ENCODE measurements at places on chromosomes 1 and 21.
A peak's percentile ranks its signal among the peaks of the same experiment; 100 is the strongest.

GRCh38 chr1:218571491-218571890 lies 226.4 kb downstream of the TGFB2 start:
- no peak for DNase-seq

GRCh38 chr1:17195731-17196130 lies 9.2 kb upstream of the PADI1 start:
- DNase-seq, result no peak

- DNase-seq, result no peak
These were observed 81.4 kb upstream of the CNIH3 start for GRCh38 chr1:224534731-224535130.

DNA sequence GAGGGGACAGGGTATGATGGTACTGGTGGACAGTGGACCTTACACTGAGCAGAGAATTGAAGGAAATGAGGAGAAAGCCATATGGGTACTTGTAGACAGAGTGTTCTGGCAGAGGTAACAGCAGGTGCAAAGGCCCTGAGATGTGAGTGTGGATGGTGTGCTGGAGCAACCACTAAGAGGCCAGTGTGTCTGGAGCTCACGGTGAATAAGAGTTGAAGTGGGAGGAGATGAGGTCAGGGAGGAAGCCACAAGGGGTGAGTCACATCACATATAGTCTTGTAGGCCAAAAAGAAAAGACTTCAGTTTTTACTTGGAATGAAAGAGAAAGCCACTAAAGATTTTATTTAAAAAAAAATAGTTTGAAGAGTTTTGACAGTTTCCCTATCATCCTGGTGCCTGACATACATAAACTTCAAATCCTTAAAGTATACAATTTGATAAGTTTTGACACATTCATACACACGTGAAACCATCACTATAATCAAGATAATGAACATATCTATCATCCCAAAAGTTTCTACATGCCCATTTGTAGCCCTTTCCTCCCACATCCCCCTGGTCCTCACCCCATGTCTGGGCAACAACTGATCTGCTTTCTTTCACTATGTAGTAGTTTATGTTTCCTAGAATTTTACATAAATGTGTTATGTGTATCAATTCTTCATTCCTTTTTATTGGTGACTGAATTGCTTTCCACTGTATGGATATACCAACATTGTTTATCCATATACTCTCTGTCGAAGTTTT lies 148.4 kb downstream of the GPATCH2 start:
- no peak for DNase-seq

DNA sequence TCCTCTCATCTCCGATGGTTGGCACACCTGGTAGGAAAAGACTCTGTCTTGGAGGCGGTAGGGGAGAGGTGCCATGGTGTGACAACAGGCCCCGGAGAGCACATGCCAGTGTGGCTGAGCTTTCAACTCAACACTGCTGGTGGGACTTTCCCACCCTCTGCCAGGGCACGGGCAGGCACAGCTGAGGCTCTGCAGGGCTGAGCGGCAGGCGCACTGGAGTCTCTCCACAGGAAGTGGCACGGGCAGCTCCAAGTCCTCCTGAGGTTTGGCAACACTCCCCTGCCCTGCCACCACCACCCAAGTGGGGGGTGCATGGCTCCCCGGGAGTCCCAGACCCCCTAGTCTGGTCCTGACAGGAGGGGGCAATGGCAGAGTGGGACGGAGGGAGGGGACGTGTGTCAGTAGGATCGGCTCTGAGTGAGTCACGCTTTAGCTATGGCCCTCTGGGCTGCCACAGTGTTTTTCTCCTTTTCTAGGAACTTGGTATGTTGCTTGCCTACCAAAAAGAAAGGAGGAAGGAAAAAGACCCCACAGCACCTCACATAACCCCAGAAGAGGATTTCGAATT lies 27.3 kb upstream of the EVA1B start:
- no peak for DNase-seq

GRCh38 chr1:70134148-70134547 lies 71.2 kb downstream of the LRRC40 start:
- no peak for DNase-seq

DNA sequence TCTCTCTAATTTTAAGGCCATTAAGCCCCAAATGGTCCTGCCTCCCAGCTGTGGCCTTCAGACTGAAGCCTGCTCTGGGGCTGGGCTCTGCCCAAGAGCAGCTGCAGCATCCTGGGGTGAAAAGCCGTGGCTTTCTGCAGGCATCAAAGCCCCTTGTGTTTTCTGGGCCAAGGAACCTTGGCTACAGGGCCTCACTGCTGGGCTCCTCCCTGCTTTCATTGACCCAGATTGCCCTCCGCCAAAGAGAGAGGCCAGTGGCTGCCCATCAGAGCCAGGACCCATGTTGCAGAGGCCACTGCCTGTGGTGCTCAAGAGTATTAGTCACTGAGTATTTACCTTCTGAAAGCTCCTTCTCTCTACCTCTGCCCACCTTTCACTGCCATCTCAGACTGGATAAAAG lies 1.6 kb downstream of the ZNF648 start:
- DNase-seq, result no peak

GRCh38 chr1:41648844-41649243 lies 164.4 kb upstream of the EDN2 start:
- no peak for DNase-seq

DNA sequence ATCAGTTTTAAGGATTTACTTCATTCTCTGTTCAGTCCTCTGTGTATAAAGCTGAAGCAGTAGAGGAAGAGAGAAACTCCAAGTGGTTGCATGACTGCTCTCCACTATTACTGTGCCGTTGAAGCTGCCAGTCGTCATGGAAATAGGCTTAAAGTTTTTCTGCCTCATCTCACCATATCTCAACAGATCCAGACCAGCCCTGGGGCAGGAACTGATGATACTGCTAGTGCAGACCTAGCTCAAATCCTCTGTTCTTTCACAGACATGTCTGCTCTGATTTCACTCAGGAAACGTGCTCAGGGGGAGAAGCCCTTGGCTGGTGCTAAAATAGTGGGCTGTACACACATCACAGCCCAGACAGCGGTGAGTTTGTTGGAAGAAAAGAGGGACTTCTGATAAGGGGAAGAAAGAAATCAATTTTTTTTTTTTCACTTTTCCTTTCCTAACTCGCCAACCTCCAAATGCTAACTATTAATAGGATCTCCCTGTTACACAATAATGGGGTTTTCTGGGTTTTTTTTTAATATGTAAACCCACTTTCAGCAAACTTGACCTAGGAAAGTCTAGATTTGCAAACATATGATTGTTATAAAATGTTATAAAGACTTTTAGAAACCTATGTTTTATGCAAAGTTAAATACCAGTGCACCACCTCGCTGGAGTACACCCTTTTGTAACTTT lies 22.2 kb upstream of the STRIP1 start:
- no peak for DNase-seq

GRCh38 chr1:206479183-206480125 lies 9.2 kb downstream of the IKBKE start:
- peak; percentile 39 for DNase-seq

GRCh38 chr1:229032375-229032774 lies 238.5 kb upstream of the RAB4A start:
- DNase-seq, result no peak

GRCh38 chr1:204885790-204886189 lies 15.1 kb downstream of the NFASC start:
- no peak for DNase-seq

DNA sequence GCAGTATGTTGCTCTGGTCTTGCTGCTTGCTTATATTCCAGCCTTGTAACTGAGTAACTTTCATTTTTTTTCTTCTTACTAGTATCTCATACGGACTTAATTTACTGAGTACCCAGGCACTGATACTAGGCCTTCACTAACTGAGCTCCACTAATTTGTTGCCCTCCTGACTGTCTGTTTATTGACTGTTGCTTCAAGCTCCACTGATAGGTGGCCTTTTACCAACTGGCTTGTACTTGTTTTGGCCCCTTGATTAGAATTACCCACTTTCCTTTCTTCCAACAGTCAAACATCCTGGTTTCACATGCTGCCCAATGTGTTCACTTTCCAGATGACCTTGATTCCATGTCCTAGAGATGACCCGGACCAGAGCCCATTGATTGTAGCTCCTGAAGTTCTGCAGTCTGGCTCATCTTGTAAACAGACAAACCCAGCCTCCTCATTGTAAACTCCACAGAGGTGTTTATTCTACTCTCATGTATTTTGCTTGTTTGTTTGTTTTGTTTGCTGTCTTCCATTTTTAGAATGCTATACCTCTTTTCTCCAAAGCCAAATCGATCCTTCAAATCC lies 27.7 kb downstream of the RGS1 start:
- DNase-seq, result no peak

DNA sequence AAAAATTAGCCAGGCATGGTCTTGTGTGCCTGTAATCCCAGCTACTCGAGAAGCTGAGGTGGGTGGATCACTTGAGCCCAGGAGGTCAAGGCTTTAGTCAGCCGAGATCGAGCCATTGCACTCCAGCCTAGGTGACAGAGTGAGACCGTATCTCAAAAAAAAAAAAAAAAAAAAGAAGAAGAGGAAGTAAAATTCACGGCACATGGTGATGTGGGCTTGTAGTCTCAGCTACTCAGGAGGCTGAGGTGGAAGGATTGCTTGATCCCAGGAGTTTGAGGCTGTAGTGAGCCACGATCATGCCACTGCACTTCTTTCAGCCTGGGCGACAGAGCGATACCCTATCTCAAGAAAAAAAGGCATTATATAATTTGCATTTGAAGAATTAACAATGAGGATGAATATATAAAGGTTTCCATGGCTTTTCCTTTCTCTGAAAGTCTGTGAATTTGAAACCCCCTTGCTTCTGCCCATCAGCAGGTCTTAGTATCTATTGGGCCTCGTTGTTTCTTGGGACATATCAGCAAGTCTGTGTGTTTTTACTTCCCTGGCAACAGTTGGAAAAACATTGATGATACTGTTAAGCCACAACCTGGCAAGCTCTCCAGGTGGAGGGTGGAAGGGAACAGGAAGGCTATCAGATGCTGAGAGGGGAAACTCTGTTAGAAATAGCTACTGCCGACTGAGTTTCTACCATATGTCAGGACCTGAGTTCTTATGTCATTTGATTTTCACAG lies 4.6 kb upstream of the PLA2G2D start:
- no peak for DNase-seq

GRCh38 chr1:93616996-93617669 lies 64.5 kb downstream of the BCAR3 start:
- DNase-seq, result no peak

DNA sequence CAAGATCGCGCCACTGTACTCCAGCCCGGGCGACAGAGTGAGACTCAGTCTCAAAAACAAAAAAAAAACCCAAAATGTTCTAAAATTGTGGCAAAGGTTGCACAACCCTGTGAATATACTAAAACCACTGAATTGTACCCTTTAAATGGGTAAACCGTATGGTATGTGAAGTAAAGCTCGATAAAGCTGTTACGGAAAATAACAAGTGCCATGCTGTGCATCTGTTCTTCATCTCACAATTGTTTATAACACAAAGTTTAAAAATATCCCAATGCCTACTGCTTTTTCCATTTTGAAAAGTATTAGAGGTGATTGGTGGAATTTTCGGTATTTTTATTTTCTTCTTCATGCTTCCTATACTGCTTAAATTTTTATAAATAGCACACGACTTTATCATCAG lies 111.5 kb downstream of the ENAH start:
- DNase-seq, result no peak

DNA sequence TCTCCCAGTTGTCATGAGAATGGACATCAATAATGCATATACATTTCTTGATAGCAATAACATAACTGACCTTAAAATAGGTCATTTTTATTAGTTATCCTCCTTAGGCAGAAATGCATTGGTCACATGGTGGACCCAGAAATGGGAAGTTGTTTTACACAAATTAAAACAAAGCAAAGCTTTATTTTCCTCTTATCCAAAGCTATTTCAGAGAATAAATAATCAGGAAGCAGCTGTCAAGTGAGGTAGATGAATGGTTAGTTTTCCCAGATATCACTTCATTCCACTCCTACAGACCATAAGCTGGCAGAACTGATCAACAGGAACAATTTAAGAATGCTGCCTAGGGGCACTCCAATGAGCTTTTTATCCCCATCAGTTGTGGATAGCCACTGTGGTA lies 16.0 kb upstream of the OLIG1 start:
- DNase-seq, result no peak

DNA sequence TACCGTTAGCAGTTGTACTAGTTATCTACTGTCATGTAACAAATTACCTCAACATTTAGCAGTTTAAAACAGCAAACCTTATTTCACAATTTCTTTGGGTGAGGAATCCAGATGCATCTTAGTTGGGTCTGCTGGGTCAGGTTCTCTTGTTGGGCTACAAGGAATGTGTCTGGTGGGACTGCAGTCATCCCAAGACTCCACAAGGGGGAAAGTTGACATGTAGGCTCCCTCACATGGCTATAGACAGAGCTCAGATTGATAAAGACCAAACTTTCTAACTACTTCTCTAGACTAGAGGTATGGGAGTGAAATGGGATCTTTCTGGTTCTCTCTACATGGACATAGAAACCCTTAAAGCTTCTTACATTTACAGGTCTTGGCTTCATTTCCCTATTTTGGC lies 160.9 kb downstream of the UCK2 start:
- DNase-seq, result no peak

DNA sequence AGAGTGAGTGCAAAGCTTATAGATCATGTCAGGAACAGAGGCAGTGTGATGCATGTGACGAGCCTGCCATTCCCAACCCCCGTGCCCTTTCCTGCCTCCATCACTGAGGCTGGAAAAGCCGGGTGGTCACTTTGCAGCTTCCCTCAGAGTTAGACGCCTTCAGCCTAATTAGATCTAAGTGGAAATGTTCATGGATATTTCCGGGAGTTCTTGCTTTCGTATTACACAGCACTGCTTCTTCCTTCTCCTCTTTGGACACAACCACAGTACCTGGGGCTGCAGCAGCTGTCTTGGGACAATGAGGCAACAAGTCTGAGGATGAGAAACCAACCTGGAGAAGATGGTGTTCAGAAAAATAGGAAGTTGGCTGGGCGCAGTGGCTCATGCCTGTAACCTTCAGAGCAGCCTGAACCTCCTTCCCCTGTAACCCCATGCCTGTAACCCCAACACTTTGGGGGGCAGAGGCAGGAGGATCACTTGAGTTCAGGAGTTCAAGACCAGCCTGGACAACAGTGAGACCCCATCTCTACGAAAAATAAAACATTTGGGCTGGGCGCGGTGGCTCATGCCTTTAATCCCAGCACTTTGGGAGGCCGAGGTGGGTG lies 24.5 kb downstream of the SERINC2 start:
- no peak for DNase-seq
